ENCODE measurements at places on chromosomes 2 and 18.

GRCh38 chr18:63131106-63131958 is 188.2 kb downstream of the BCL2 start:
- DNase-seq = peak; percentile 30

DNA sequence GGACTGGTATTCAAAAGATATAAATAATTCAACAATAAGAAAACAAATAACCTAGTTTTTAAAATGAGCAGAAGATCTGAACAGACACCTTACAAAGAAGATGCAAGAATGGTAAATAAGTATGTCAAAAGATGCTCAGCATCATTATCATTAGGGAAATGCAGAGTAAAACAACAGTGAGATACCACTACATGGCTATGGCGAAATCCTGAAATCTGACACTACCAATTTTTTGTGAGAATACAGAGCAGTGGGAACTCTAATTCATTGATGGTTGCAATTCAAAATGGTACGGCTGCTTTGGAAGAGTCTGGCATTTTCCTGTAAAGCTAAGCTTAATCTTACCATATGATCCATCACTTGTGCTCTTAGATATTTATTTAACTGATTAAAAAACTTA is 151.8 kb downstream of the UBR3 start:
- DNase-seq = no peak

- no peak for DNase-seq
These were observed 438.0 kb upstream of the CDH20 start for GRCh38 chr18:60895181-60895580.

DNA sequence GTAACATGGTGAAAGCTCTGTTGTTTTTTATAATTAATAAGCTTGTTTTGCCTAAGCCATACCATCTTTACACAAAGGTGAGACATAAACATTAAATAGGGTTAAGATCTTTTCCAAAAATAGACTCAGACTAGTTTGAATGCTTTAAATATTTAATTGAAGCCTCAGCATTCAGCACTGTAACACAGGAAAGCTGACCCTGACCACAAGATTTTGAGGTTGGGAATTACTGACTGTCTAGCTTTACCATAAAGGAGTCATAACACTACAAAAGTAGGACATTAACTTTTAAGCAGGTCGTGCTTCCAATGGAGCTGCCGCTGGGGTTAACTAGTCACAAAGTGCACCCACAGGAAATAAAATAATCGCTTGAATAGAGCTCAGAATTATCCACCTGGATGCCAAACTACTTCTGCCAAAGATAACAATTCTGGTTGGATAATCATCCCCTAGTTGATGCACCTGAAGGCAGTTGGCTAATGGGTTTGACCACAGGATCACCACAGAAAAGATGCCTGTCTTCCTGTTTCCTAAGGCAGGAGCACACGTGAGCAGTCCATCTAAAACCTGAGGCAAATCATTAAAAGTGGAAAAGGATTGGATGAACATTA is 106.2 kb downstream of the COBLL1 start:
- DNase-seq = no peak

- no peak for DNase-seq
These were observed 574.3 kb upstream of the POU3F3 start for GRCh38 chr2:104279646-104280045.

GRCh38 chr18:43581936-43582519 is 304.7 kb upstream of the SYT4 start:
- DNase-seq = no peak

- no peak for DNase-seq
These were observed 212.0 kb upstream of the MGAT5 start for GRCh38 chr2:134041877-134042276.

DNA sequence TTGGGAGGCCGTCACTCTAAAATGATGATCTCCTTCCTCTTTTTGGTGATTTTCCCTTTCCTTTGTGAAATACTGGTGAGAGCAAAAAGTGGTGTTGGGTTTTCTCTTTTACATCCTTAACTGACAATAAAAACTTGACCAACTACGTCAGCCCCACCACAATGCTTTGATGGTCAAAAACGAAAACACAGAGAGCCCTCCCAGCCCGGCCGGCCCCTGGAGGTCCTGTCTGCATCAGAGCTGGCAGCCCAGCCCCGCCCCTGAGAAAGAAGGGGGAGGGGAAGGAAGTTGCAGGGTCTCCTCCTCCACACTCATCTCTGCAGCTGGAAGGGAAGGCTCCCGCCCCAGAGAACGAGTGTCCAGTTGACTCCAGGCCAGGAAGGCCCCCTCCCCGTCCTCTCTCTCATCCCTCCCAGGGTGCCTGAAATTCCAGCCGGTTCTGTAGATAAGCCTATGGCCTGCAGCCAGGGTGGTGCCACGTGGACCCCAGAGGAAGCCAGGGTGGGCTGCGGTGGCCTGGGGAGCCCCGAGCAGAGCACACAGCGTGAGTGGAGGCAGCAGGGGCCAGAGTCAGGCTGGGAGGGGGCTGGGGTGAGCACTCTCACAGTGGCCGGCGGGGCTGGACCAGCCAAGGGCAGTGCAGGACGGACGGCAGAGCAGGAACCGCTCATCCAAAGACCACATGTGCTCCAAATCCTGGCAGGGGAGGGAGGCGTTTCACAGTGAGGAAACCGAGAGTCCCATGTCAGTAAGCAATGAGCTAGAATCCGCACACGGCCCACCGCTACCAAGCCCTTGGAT is 19.8 kb downstream of the BIN1 start:
- DNase-seq = no peak

DNA sequence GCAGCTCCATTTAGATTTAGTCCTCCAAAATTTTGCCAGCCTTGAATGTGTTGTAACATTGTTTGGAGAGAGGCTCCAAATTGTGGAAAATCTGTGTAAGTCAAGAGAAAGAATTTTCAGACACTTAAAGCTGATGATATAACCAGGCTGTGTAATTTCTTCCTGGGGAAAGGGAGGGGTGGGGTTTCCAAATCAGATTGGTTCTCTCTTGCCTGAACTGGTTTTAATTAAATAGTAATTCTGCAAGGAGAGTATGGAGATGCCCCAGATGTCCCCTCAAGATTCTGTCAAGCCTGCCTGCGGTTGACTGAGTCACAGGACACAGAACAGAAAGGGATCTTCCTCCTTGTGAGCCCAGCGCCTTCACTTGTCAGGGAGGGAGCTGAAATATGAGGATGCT is 54.5 kb downstream of the C18orf63 start:
- DNase-seq = no peak

DNA sequence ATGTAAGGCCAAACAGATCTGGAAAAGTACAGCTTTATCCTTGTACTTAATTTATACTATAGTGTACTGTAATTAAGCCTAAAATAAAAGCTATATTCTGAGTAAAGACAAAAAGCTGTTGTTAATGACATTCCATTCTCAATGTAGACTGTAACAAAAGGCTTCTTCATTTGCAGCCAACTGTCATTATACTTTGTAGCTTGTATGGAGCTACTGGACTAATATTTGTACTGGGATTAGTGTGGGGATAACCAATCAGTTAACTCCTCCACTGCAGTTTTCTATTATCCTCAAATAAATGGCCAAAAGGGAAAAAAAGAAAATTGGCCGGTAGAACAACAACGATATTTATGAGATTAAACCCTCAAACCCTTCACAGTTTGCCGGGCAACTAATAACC is 66.5 kb downstream of the STK39 start:
- DNase-seq = no peak

DNA sequence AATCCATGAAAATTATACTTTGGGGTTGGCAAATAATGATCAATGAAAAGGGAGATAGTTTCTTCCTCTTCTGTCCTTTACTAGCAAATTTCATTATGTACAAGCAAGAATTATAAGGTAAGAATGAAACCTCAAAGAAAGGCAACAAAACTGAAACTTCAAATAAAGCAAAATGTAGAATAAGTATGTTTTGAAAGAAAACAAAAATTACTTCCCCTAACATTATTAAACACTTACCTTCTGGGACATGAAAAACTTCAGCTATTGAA is 29.4 kb downstream of the THADA start:
- DNase-seq = no peak

DNA sequence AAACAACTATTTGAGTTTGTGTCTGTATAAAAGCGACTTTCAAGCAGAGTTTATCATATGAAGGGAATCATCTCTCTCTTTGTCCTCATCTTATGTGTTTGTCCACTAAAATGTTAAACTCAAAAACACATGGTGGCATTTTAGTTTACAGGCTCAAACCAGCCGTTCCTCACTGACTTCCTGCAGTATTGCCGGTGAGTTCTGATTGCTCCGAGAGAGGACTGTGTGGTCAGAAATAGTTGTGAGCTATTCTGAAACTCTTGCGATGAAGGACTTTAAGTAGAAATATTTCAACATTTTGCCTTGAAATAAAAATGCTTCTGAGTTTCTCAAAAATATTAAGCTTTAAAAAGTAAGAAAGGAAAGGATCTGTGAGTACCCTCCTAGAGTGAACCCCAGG is 163.2 kb upstream of the CAVIN2 start:
- DNase-seq = no peak

DNA sequence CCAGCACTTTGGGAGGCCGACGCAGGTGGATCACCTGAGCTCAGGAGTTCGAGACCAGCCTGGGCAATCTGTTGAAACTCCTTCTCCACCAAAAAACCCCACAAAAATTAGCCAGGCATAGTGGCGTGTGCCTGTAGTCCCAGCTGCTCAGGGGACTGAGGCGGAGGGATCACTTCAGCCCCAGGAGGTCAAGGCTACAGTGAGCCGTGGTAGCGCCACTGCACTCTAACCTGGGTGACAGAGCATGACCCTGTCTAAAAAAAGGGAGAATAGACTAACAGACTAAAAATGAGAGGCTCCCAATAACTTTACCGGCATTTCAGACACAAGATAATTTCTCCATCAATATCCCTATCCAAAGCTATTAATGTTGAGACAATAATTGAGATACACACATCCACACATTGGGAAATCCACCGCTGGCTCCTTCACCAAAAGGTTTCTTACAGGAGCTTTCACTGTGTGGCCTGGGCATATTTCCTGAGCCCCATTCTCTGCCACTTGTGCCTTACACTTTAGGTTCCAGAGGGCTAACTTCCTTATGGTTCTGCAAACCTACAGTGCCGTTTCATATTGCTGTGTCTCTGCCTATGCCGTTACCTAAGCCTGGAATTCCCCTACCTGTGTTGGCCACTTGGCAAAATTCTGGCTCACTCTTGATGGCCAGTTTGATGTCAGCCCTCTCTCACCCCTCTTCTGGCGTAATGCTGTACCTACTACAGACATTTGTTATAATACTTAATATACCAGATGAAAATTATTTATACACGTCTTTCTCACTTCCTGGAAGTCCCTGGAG is 115.8 kb upstream of the ZFP36L2 start:
- no peak for DNase-seq

DNA sequence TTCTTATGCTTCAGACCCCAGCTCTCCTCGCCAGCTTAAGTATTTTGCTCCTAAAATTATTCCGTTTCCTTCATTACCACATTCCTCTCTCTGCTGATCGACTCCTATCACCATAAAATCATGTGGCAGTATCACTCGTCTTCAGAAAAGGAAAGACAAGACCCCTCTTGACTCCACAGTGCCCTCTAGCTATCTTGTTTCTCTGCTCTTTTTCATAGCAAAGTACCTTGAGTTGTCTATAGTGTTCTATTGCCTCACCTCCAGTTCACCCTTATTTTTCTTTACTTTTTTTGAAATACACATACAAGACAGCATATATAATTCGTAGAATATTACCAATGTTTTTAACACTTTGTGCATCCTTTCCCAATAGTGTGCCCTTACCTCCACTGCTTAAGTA is 273.2 kb upstream of the SIX3 start:
- no peak for DNase-seq

GRCh38 chr2:151363709-151364108 is 6.3 kb downstream of the TNFAIP6 start:
- DNase-seq = no peak

- DNase-seq = no peak
These were observed 428.7 kb upstream of the ID2 start for GRCh38 chr2:8252997-8253694.

DNA sequence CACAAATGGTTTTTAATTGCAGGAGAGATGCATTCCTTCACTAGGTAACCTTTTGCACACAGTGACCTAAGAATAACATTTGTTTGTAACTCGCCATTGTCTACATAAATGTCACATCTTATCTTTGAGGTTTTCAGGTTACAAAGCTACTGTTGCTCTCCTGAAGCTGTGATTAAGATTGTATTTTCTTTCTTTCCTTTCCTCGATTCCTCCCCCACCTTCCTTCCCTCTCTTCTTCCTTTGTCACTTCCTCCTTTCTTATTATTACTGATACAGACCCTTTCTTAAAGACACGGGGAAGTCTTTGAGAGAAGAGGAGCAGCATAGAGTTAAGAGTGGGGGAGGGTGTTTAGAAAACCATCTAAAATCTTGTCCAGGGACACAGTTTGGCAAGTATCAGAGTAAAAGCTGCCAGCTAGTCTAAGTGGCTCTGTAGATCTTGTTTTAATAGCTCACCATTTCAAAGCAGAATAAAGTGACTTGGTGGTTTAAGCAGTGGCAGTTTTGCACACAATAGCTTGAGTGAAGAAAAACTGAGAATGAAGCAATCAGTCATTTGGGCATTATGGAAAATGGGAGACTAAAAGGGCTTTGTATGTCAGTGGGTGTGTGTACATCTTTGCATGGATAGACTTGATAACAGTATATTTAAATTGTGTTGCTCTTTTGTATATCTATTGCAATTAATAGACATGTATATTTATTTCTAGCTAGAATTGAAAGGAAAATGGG is 10.9 kb downstream of the CERS6 start:
- DNase-seq = no peak

- DNase-seq = no peak
These were observed 408.1 kb downstream of the THSD7B start for GRCh38 chr2:137173463-137173862.

DNA sequence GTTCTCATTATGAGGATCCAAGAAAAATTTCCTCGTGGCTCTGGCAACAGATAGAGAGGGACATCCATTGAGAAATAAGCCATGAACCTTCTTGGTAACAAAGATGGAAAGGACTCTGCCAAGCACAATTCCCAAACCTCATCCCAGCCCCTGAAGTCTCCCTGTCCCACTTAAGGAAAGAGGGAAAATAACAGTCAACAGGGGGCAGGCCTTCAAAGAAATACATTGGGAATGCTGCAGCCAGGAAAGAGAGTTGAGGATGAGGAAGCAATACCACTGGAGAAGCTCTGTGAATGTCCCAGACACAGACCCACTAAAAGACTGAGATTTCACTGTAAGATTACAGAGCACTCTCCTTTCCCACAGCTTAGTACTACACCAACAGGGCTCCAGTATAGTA is 93.2 kb downstream of the CD226 start:
- no peak for DNase-seq

DNA sequence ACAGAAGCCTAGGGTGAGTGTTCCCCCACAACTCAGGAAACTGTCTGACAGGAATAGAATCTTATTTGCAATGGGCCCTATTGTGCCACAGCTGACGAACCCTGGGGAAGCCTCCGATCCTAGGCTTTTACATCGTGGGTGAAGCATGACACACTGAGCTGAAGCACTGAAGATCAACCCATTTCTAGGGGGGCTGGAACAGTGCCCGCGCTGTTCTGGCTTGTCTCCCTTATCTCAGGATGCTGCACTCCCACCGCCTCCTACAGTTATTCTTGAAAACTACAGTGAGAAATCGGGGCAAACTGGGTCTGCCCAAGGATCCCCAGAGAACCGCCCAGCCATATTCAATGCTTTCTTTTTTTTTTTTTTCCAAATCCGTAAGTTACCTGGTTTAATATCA is 41.1 kb downstream of the NETO1 start:
- no peak for DNase-seq
